SIG-M5 (cell line): ENCODE measurements at places on chromosomes 12 and 14.

GRCh38 chr14:29054119-29054518, 287.5 kb downstream of the FOXG1 start:
- no peak for DNase-seq

- DNase-seq, result no peak
These were observed 126.7 kb downstream of the PHETA1 start for GRCh38 chr12:111242184-111242583.

DNA sequence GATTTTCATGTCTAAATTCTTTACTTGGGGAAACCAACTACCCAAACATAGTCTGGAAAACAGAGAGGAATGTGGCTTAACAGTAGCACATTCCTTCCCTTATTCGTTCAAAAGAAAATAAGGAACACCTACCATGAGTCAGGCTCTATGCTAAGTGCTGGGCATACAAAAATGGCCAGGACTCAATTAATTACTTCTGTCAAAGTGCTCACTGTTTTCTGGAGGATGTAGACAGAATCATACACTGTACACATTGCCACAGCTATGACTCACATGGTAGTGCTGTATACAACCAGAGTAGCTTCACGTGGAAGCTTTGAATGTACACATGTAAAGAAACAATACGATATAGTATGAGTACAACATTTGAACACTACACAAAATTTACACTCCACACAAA, 50.1 kb downstream of the SLC25A21 start:
- no peak for DNase-seq

DNA sequence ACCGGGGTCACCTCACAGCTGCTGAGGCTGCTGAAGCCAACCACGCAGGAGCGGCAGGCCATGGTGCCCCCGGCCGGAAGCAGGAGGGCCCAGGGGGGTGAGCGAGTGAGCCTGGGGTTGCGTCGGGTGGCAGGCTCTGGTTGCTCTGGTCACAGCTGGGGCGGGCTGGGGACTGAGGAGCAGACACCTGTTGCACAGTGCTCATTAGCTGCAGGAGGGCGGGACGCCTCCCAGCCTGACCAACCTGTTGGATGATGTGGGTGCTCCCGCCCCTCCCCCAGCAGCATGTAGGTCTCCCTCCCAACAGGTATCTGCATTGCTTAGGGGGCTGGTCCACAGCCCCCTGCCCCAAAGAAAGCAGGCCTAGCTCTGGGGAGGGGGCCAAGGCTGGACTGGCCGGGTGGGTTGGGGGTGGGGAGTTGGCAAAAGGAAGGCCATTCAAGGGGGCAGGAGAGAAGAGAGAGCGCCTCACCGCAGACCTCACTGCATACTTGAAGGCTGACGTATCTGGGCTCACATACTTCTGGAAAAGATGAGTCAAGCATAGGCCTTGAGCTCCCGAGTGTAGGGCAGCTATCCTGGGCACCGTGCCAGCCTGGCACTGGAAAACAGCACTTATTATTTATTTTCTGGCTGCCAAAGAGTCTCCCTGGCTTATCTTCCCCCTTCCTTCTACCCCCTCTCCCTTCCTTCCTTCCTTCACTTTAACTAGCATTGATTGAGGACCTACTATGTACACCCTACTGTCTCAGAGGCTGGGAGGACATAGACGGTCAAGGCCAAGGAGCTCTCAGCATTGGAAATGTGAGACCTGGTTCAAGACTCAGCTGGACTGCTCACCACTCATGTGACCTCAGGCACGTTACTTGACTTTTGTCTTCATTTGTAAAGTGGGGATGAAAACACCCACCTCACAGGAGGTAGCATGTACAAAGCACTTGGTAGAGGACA, at the start of gene KRT80:
Gene KRT80, minus strand, starts transcription at position 174 of the 951 bp plus-strand sequence. Its CDS starts 112 bp downstream, at position 62.
- no peak for DNase-seq

GRCh38 chr14:95452176-95452892, 64.1 kb downstream of the SYNE3 start:
- DNase-seq, result no peak

GRCh38 chr12:69269736-69270135, 30.4 kb downstream of the CPSF6 start:
- DNase-seq, result no peak

GRCh38 chr12:52391618-52392002, 6.2 kb upstream of the KRT84 start:
- DNase-seq, result no peak

GRCh38 chr12:52259657-52260243, 14.7 kb upstream of the KRT86 start:
- DNase-seq, result no peak

DNA sequence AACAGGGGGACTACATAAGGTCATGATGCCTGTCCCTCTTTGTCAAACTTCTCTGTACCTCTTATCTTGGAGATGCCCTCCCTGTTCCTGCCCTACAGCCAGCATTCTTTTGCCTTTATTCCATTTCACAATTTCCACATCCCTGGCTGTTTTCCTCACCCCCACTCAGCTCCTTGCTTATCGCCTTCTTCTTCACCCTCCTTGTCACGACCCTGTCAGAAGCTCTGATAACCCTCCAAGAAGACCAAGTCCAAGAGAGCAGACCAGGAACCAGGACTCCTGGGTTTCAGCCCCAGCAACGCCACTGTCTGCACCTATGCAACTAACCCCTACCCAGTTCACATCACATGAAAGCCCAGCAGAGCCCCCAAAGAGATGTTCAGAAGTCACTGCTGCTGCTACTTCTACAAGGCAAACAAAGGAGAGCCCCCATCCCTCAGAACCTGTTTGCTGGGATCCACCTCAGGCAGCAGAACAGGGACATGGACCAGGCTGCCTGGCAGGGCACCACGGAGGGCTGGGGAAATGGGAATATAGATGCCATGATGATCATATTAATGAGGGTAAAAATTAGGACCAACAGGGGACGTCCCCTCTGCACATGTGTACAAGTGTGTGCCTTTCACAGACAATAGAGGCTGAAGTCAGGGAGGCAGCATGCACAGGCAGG, 92.8 kb downstream of the SINHCAF start:
- no peak for DNase-seq
